ENCODE measurements at places on chromosomes 5 and 9.

GRCh38 chr5:176364765-176365350 is 429 bp upstream of the ARL10 start:
- DNase-seq, result no peak

DNA sequence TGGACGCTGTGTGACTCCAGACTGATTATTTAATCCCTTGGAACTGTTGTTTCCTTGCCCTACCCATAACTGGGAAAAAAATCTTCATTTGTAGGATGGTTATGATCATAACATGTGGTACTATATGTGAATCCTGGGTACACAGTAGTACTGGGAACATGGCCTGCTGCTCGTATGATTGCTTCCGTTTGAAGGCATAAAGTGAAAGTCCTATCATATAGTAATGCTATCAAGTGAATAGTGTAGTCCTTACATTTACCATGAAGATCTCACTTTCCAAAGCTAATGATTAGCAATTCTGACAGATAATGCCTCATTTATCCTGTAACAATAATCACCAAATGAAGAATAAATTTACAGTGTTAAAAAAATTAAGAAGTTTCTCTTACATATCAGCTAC is 53.2 kb downstream of the MEF2C start:
- DNase-seq, result no peak

DNA sequence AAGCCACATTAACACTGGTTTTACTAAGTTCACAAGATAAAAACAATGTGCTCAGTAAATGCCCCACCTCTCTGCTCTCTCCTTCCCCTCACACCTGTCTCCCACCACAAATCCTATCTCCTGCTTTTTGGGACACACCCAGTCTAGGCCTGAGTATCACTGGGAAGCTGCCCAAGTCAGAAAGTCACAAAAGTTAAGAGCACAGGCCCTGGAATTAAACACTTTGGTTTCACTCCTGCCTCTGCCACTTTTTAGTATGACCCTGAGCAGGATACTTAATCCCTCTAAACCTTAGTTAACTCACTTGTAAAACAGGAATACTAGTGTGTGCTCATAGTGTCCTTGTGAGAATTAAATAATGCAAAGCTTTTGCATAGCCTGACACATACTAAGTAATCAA is 11.3 kb downstream of the C5 start:
- DNase-seq, result no peak

DNA sequence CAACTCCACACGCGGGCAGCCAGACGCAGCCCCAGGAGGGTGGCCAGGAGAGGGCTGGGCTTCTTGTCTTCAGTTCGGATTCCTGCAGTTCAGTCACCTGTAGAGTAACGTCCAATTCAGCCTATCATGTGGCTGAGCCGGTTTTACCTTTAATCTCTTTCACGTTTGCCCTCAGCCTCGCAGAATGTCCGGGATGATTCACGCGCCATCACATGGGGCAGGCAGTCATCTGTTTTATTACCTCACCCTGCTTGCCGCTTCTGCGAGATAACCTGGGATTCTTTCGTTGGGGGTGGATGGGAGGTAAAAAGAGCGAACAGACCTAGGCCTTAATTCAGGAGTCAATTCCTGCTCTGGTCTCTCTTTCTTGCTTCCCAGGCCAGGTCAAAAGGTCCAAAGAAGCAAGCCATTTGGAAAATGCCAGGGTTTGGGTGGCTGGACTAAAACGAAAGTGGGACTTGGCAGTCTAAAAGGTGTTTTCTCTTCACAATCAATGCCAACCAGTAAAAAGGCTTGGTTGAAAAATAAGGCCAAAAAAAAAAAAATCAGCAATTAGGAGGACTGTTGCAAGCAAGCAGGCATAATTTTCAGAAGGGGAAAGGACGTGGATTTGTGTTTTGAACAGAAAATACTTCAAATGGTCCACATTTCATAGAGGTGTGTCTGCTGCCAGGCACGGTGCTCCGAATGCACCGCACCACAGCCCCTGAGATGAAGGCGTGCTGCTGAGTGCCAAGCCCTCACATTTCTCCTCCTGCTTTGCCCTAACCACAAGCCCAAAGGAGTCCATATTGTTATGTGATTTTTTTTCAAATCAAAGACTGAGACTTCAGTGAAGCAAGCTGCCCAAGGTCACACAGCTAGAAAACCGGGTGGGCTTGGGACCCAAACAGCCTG is 2.8 kb upstream of the WWC1 start:
- DNase-seq, result no peak

GRCh38 chr5:128778474-128778873 is 186.8 kb upstream of the SLC27A6 start:
- peak; percentile 14 for DNase-seq

DNA sequence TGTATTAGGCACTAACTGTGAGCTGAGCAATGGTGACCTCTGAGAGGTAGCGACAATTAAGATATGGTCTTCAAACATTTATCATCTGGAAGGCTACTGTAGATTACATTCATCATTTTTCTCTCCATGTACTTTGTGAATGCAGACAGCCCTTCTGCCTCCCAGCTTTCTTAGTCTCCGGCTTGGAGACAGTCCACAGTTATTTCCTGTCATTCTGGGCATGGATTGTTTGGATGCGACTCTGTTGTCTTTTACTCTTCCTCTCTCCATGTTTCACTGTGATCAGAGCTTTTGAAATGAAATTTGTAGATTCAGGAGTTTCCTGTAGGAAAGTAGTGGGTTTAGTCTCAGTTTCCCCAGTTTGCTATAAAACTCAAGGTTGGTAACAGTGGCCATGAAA is 20.5 kb downstream of the DMRT2 start:
- DNase-seq, result no peak

GRCh38 chr9:19527663-19528062 is 118.9 kb downstream of the ACER2 start:
- no peak for DNase-seq

DNA sequence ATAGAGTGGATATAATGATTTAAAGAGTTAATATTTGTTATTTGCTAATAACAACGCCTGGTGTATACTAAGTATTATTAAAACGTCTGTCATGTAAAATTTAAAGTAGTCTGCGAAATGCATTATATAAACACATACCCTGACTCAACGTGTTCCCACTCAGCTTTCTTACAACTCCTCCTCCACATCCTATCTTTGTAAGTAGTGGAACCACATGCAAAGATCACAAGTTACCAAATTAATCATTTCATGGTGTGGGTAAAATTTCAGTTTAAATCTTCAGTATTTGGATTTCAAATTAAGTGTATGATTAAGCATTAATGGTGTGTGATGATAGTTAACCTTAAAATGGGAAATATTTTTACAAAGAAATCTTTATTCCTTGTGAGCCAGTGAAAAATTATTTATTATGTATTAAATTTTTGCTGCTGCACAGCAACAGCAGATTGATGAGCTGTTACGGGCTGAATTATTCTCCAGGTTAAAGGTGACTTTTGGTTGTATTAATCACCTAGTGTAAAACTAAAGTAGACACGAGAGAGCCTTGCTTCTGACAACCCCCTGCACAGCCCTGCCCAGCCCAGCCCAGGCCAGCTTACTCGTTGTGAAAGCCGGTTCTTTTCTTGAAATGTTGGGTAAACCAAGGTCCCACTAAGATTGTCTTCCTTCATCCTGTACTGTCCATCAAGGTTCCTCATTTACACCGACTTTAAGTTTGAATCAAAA is 373.5 kb downstream of the DTWD2 start:
- peak; percentile 8 for DNase-seq

DNA sequence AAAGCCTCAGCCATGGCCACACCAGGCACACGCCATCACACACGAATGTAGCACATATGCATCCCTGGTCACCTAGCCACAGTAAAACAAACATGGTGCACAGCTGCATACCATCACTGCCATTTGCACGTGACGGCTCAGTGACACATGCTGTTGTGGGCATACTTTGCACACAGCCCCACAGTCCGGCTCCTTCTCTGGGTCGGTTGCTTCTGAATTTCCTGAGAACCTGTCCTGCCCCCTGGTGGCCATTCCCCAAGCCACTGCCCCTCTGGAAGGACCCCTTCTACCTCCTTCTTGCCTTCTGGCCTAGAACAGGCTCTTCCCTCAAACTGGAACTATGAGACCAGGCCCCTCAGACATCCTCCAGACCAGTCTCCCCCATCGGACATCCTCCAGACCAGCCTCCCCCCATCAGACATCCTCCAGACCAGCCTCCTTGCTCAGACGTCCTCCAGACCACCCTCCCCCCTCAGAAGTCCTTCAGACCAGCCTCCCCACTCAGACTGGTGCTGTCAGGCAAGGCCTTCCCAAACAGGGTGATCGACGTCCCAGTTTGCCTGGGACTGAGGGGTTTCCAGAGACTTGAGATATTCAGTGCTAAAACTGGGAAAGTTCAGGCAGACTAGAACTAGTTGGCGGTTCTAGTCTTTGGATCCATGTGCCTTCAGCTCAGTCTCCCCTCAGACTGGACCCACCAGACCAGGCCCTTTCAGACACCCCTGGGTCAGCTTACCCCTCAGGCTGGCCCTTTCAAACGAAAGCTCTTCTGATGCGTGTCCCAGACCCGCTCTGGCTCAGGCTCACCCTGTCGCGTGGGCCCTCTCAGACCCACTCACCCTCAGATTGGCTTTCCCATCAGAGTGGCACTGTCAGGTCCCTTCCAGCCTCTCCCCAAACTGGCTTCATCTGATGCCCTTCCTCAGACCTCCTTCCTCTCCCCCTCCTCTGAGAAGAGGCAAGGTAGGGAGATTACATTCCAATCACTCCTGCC is 24.3 kb upstream of the ENHO start:
- DNase-seq, result peak; percentile 70

DNA sequence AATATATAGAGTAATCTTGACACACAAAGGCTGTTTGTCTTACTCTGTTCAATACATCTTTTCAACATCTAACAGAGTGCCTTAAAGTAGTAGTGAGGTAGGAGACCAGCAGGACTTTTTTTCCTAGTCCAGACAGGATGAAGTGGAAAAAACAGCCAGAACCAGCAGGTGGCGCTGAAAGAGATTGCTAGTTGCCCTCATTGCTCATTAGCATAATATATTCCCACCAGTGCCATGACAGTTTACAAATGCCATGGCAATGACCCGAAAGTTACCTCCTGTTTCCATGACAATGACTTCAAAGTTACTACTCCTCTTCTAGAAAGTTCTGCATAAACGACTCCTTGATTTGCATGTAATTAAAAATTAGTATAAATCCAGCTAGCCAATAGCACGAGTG is 387.4 kb downstream of the ACTL7B start:
- DNase-seq, result peak; percentile 23

DNA sequence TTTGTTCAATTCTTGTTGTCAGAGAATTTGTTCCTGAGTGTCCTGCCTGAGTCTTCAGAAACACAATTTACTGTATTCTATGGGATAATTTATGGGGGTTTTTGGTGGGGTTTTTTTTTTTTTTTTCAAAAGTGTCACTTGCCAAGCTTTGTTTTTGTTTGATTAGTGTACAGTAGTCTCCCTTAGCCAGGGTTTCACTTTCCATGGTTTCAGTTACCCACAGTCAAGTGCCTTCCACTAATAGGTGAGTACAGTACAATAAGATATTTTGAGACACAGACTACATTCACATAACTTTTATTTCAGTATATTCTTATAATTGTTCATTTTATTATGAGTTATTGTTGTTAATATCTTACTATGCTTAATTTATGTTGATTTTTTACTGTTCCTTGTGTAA is 25.0 kb upstream of the AUH start:
- DNase-seq, result no peak

GRCh38 chr5:81402192-81402930 is 8.4 kb upstream of the ACOT12 start:
- no peak for DNase-seq

GRCh38 chr5:58683567-58683966 is 100.7 kb downstream of the RAB3C start:
- DNase-seq, result no peak

- DNase-seq, result peak; percentile 92
Observed at GRCh38 chr5:141973871-141974595, 5.1 kb downstream of the RNF14 start.

DNA sequence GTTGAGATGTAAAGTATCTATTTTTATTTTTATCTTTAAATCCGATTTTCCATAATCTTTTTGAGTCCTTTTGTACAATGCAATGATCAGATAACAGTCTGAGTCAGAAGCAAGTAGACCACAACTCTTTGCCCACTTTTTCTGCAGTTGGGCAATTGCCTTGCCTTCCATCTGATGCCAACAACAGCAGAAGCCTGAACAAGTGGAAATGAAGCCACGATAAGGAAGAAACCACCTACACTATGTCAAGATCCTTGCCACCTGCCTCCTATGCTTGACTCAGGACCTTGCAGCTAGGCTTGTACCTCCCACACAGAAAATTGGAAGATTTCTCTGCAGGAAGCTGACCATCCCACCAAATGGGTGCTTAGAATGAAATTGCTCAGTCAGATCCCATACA is 78.6 kb downstream of the ANXA1 start:
- DNase-seq, result no peak

DNA sequence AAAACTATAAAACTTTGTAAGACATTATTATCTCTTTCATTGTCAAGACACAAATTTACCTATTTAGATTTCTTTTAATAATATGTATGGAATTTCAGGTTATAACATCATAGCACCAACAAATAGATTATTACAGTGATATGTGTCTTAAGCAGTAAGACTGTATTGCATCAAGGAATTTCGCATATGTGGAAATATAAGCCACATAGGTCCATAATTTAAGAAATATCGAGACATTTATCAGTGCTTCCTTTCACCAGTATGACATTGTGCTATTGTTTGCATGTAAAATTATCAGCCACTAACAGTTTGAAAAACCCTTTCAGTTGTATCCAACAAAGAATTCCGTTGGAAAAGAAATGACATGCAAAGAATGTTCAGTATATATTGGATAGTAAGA is 186.7 kb upstream of the RASA1 start:
- DNase-seq, result no peak

GRCh38 chr5:94470802-94471201 is 147.6 kb downstream of the KIAA0825 start:
- DNase-seq, result no peak

- no peak for DNase-seq
Observed at GRCh38 chr5:25573691-25574090, 928.9 kb upstream of the CDH10 start.

DNA sequence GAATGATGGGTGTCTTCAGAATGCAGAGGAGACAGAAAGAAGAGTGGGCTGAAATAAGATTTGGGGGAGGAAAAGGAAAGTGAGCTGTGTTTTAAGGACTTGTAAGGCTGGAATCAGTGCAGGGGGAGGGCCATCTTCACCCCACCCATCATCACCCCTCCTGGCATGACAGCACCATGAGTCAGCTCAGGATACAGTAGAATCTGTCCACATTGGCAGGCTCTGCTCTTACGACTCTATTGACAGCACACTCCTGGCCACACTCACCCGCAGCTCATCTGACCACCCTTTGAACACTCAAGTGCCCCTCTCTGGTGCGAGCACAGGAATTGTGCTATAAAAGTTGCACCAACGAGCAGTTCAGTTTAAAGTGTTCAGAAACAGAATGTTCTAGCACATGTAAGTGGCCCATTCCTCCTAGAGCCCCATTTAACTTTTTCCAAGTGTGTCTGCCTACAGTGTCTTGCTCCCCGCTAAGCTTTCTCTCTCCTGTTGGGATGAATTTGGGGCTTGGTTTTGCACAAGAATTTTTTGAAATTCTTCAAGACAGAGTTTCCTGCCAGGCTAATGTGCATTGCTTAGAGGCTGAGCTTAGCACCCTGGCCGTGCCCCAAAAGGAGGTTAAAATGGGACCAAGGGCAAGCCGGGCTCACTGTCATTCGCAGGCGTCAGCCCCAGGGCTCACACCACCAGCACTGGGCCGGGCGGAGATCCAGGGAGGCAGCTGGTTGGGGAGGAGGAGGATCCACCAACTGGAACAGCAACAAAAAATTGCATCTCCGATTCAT is 12.0 kb downstream of the ADRA1B start:
- DNase-seq, result peak; percentile 90
